RKO (cell line): ENCODE measurements at places on chromosomes 4 and X.
A peak's percentile ranks its signal among the peaks of the same experiment; 100 is the strongest.

DNA sequence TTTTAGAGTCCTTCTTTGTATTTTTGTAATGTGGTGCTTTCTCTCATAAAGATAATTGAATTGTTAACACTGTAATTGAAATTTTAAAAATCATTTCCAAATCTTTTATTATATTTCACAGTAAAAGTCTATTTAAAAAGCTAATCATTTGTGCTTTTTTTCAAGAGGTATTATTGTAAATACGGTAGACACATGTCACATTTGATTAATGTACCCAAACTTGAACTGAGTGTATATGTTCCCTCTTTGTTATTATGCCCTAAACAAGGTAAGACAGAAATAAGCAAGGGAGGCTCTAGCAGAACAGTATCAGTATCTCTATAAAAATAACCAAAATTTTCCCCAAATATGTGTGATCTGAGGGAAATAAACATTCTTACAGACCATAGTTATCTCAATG is 21.5 kb upstream of the LARP1B start:
- DNase-seq, result no peak

DNA sequence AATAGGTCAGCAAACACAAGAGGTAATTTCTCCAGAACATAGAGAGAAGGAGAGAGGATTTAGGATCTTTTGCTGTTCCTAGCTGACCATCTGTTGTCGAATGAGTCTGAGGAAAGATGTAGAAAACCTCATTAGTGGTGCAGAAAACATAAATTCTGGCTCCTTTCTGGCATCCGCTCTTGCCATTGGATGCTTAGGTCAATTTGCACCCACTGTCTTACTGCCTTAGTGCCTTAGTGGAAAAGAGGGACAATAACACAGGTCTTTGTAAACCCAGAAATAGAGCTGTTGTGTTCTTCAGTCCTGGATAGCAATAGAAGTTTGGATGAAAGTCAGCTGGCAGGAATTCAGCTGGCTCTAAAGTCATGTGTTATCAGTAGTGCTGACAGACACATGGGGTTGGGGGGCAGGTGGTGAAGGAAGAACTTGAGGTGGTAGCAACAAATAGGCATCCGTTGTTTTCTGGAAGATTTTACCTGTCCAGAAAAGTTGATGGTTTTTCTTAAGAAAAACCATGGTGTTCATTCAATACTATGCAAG is 78.2 kb downstream of the GLRA2 start:
- no peak for DNase-seq

- DNase-seq, result no peak
Observed at GRCh38 chr4:3473181-3473950, 10.3 kb downstream of the DOK7 start.

DNA sequence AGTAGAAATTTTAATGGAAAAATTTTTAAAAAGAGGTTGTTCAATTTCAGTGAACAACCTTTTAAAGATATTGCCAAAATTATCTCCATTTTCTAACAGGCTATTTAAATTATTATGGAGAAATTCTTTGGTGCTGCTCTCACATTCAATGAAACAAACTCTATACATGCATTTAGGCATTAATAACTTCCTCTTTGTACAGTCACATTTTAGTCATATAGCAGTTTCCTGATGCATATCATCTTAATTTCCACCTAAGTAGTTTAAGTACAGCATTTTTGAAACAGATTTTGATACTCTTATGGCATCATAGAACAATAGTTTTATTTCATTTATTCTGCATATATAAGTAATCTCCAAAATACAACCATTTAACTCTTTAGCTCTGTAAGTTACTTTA is 500.1 kb downstream of the STPG2 start:
- peak; percentile 49 for DNase-seq

DNA sequence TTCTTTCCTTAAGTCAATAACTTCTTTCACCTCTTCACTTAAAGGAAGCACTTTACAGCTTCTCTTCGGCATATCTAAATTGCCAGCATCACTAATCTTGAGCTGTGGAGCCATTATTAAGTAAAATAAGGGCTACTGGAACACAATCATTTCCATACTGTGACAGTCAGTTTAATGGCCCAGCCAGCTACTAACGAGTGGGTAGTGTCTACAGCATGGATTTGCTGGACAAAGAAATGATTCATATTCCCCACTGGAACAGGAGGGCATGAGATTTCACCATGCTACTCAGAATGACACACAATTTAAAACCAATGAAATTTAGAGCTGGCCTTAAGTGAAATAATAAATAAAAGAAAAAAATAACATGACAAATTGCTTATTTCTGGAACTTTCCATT is 72.1 kb downstream of the DDIT4L start:
- peak; percentile 21 for DNase-seq

DNA sequence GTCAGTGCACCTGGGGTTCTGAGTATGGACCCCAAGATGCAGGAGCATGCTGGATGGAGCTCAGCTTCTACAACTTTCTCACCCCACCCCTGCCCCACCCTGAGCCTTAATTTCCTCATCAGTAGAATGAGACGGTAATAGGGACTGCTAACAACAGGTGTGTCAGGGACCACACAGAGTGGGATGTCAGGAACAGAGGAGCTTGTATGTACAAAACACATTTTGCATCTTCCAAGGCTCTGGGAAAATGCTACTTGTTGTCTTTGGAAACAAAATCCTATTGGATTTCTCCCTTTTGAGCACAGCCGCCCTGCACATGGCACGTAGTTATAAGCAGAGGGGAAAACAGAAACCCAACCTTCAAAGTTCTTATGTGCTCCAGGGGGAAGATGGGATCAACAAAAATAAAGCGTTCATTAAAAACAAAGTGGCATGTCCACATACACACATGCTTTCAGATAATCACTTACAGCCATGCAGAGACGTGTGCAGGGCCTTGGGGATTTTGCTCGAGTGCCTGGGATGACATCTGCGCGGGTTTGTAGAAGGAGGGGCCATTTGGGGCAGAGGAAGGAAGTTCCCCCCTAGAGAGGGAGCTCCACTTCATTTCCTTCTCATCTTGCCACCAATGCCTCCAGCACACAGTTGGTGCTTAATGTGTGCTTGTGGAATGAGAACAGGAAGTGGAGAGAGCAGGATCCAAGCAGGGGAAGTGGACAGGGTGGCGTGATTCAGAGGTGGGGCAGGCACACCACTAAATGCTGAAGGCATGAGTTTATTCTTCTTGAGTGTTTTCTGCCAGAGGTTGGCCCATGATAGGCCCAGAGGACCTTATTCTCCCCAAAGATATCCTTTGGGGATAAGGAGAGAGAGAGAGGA is 138.9 kb downstream of the SMIM20 start:
- no peak for DNase-seq

- no peak for DNase-seq
Observed at GRCh38 chr4:38715050-38715449, 51.1 kb downstream of the KLF3 start.

GRCh38 chrX:68254738-68255645 is 178.3 kb downstream of the OPHN1 start:
- DNase-seq, result no peak

DNA sequence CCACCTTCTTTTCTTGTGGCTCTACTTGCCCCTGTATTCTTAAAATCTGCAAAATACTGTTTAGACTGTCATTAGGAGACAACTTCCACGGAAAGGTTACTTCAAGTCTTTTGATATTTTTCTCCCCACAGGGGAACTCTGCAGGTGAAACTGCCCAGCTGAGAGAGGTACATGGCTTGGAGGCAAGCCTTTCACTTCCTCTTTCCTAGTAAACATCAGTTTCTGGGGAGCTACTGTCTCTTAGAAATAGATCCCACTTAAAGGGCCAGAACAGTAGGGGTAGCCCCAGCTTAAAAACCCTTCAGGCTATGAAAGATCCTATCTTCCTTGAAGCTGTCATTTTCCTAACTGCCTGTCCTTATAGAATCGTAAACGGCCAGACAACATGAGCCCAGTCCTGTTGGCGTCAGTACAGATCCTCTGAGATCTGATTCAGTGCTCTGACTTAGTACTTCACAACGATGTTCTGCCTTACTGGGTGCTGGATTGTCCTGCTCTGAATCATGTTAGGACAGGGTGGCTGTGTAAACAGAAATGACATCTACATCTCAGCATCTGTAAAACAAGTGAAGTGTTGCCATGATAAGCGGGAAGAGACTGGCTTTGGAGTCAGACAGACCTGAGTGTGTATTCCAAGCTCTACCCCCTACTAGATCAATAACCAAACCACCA is 102.1 kb downstream of the ITIH6 start:
- no peak for DNase-seq

GRCh38 chr4:88010966-88011365 is 3.5 kb downstream of the PKD2 start:
- no peak for DNase-seq

GRCh38 chr4:184364100-184364921 is 110.0 kb downstream of the IRF2 start:
- DNase-seq, result no peak

GRCh38 chrX:110146521-110146920 is 143.6 kb downstream of the TMEM164 start:
- peak; percentile 58 for DNase-seq

DNA sequence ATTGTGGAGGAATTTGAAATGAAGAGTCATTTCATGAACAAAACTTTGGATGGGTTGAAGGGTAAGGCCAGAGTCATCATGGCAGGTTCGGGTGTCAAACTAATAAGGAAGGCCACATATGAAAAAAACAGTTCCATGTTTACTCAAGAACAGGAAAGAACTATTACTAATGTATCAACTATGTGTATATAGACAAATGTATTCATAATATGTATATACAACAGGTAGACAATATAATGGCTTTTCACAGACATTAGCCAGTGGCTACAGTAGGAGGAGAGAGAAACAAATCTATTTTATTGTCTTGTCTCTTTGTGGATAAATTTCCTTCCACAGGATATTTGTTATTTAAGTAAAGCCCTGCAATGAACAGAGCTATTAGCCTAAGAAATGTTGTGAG is 101.1 kb downstream of the CBLL2 start:
- no peak for DNase-seq

DNA sequence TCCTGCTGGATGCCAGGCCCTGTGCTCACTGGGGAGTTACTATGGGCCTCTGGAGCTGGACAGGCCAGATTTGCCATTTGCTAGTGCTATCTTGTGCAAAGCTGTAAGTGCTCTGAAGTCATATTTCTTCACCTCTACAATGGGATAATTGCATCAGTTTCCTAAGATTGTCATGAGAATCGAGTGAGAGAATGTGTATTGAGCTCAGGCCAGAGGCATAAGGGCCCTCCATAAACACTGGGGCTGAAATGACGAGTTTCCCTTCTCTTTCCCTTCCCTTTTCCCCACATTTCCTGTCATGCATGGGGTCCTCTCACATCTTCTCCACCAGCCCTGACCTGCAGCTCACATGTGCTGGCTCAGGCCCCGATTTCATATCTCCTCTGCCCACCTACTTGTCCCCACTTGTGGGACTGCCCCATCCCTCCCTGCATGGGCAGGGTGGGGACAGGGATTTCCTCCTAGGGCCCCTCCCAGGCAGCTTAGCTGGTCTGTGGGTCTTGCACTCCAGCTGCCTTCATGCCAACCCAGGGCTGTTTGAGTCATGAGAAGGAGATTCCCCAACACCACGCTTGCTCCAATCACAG is 358.8 kb downstream of the MID1IP1 start:
- DNase-seq, result no peak

GRCh38 chr4:26452565-26453531 is 37.4 kb downstream of the CCKAR start:
- no peak for DNase-seq

- no peak for DNase-seq
Observed at GRCh38 chrX:105462186-105462585, 241.7 kb upstream of the TEX13A start.

DNA sequence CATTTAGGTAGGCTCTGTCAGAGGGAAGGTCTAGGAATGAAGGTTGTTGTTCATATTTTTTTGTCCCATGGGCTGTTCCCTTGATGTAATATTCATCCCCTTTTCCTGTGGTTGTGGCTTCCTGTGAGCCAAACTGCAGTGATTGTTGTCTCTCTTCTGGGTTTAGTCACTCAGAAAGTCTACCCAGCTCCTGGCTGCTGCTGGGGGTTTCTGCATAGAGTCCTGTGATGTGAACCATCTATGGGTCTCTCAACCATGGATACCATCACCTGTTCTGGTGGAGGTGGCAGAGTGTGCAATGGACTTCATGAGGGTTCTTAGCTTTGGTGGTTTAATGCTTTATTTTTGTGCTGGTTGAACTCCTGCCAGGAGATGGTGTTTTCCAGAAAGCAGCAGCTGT is 122.8 kb downstream of the ZC4H2 start:
- no peak for DNase-seq

- DNase-seq, result no peak
Observed at GRCh38 chr4:144300616-144301015, 160.1 kb upstream of the GYPA start.

DNA sequence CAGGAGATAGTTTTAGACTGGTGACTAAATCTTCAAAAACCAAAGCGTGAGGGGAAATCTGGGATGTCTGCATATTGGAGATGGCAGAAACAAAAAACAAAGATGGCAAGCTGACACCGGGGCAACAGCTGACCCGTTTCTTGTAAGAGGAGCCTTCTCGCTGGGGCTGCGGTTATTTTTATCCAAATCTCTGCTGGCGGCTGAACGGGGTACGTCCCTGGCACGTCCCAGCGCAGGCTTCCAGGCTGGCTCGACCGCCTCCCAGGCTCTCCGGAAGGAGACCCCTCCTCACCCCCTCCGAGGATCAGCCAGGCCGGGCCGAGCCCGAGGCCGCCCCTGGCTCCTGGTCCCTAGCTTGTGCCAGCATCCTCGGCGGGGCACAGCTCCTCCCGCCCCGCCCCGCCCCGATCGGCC is 403 bp downstream of the SGCB start:
- DNase-seq, result peak; percentile 50

DNA sequence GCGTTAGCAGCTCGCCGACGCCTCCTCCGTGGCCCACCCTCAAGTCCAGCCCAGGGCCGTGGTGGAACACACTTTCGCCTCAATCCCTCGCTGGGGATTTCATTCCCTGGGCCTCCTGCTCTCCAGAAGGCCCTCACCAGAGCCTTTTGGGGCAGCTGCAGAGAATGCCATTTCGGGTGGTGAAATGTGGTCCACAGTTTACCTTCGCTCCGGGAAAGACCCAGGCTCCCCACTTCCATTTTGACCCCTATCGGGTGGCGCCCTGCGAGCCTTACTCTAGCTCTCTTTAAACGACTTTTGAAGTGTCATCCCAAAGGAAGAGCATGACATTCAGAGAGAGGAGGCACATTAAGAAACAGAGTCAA is 496 bp downstream of the SH2D1A start:
- DNase-seq, result no peak

DNA sequence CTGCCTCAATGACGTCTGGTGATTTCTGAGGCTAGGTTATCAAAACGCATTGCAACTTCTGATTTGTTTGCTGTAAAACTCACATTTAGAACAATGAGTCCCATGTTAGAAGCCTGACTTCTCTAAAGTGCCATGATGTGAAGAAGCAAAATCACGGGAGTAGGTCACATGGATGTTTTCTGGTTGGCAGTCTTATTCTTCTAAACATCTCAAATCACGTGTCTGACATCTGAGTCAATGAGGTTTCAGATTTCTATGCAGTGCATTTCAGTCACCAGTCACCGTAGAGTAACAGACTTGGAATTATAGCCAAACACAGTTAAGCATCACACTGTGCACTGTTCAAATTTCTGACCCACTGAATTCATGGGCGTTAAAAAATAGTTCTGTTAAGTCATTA is 482.1 kb downstream of the TMA16 start:
- DNase-seq, result peak; percentile 9
